AG04449 (cell line): ENCODE measurements at places on chromosomes 11 and 22.

- DNase-seq: peak; percentile 66
Measured at GRCh38 chr11:103420593-103420992, 311.4 kb downstream of the DYNC2H1 start.

- DNase-seq: no peak
Measured at GRCh38 chr22:33110562-33111163, 52.5 kb upstream of the SYN3 start.

DNA sequence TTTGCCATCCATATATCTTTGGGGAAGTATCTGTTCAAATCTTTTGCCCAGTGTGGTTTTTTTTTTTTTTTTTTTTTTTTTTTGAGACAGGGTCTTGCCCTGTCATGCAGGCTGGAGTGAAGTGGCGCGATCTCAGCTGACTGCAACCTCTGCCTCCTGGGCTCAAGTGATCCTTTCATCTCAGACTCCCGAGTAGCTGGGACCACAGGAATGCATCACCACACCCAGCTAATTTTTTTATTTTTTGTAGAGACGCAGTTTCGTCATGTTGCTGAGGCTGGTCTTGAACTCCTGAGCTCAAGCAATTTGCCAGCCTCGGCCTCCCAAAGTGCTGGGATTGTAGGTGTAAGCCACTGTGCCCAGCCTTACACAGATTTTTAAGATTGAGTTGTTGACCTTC, 4.8 kb upstream of the FAM118A start:
- DNase-seq: no peak

GRCh38 chr11:82210011-82210410, 523.7 kb downstream of the FAM181B start:
- DNase-seq: no peak

GRCh38 chr11:2857276-2857675, 28.3 kb downstream of the CDKN1C start:
- DNase-seq: no peak

GRCh38 chr11:105220121-105220520, 80.6 kb upstream of the CARD18 start:
- DNase-seq: no peak

- no peak for DNase-seq
Measured at GRCh38 chr11:73389134-73389525, 12.9 kb downstream of the RELT start.

GRCh38 chr11:15901790-15902189, 454.6 kb downstream of the SOX6 start:
- DNase-seq: no peak

- DNase-seq: no peak
Measured at GRCh38 chr22:29044657-29045176, 16.9 kb downstream of the C22orf31 start.

- peak; percentile 50 for DNase-seq
Measured at GRCh38 chr11:95505927-95506426, 275.0 kb upstream of the SESN3 start.

- no peak for DNase-seq
Measured at GRCh38 chr22:41799486-41800347, 762 bp upstream of the CCDC134 start.

GRCh38 chr22:35950262-35950661, 78.4 kb downstream of the RBFOX2 start:
- no peak for DNase-seq

DNA sequence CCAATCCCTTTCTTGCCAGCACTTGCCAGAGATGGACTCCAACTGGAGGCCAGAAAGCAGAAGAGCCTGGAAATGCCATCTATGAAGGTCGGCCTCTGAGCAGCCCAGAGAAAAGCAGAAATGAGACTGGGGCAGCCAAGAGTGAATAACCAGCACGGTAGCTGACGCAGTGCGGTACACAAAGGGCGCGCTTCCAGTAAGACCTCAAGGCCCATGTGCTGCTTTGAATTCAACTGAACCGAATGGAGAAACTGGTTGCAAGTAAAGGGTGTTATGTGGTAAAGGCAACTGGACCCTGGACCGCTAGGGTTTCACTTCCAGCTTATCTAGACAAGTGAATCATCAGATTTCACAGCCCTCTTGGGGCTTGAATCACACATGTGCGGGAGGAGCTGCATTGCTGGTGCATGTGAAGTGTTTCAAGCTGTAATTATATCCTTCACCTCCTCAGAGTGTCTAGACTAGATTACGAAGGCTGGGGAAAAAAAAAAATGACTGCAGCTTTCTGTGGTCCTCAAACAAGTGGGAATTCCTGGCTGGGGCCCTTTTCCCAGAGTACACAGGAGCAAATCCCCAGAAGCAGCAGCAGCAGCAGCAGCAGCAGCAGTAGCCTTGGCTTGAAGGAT, 128.9 kb downstream of the CCDC34 start:
- DNase-seq: peak; percentile 100

DNA sequence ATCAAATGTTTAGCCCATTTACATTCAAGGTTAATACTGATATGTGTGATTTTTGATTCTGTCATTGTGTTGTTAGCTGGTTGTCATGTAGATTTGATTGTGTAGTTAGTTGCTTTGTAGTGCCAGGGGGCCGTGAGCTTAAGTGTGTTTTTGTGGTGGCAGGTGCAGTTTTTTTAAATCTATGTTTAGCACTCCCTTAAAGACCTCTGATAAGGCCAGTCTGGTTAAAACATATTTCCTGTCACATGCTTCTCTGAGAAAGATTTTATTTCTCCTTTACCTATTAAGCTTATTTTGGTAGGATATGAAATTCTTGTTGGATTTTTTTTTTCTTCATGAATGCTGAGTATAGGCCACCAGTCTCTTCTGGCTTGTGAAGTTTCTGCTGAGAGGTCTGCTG, 540.6 kb downstream of the LUZP2 start:
- no peak for DNase-seq

GRCh38 chr11:78292109-78292803, 103.5 kb downstream of the USP35 start:
- no peak for DNase-seq

GRCh38 chr22:17104336-17104935, 16.7 kb downstream of the TMEM121B start:
- DNase-seq: no peak

GRCh38 chr11:77094841-77095365, 7.7 kb upstream of the OMP start:
- DNase-seq: no peak

DNA sequence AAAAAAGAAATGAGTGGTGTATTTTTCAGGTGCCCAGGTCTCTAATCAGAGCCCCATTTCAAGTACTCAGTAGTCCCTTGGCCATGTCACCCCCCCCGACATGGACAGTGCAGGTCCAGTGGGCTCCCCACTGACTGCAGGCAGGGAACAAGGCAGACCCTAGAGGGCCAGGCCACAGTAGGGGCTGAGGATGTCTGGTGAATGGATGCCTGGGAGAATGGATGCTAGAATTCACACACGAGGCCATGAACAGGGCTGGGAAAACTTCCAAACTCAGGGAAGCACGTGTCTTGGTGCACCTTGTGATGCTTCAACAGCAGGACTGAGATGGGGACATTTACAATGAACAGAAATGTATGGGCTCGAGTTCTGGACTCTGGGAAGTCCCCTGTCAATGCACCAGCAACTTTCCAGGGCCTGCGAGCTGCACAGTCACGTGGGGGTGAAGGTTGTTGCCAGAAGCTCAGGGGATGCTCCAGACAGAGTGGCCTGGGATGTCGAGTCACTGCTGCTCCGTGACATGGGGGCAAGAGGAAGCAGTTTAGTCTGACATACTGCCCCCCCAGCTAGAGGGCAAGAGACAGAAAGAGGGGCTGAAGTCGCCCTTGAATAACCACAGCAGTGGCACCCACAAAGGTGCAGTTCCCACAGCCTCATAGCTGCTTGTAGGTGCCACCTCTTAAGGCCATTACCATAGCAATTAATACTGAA, 3.1 kb downstream of the APOBEC3G start:
- no peak for DNase-seq

- no peak for DNase-seq
Measured at GRCh38 chr11:1532014-1532586, 40.0 kb downstream of the DUSP8 start.

DNA sequence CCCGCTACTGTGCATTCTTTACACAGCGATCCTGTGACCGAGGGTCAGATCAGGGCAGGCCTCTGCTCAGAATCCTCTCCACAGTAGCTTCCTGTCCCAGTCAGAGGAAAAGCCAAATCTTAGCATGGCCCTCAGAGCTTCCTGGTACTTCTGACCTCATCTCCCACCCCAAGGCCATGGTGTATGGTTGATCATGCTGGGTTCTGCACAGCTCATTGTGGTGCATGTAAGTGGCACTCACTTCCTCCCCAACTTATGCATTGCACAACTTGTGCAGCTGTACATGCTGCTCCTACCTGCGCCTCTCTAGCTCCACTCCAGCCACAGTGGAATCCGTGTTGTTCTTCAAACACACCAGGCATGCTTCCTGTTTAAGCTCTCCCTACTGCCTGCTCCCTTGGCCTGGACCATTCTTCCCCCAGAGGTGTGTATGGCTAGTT, 20.3 kb downstream of the BMAL1 start:
- DNase-seq: no peak

DNA sequence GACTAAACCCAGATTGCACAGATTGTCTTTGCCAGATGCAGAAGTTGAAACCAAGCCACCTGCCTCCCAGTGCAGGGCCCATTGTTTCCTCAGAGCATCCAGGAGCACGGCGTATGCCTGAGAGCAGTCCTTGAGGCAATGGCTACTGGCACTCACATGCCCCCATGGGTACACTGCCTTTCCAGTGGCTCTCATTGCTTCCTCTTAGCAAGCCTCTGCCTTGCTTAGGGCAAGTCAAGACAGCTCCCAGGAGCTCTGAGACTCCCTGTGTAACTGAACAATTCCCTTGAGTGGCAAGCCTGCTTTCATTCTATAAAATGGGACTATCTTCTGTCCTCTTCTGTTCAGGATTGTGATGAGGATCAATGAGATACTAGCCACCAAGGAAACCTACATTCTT, 4.1 kb downstream of the SYTL2 start:
- DNase-seq: no peak

GRCh38 chr22:17860220-17860965, 86.1 kb upstream of the BID start:
- no peak for DNase-seq

GRCh38 chr11:126354631-126355323, 709 bp upstream of the ST3GAL4 start:
- no peak for DNase-seq

DNA sequence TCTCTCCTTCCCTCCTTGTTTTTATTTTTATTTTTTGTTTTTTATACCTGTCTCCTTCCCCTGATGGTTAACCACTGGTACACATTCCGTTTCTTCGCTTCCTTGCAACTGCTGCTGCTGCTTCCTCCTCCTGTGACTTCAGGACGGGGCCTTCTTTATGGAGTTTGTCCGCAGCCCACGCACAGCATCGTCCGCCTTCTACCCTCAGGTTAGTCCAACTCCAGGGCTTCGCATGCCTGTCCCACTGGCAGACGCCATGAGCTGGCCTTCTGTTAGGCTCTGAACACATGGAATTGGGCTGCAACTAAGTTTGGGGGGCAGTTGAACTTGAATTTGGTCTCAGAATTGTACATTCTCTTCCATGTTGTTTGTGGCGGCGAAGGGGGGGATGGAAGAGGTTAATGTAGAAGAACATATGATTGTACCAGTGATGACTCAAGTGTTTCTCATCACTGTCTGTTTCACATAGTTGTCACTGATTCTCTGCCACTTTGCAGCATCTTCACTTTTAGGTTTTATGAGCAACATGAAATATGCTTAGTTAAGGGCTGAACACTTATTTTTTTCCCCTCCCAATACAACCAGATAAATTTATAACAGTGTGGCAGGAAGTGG, 83.0 kb upstream of the YWHAH start:
- DNase-seq: no peak

DNA sequence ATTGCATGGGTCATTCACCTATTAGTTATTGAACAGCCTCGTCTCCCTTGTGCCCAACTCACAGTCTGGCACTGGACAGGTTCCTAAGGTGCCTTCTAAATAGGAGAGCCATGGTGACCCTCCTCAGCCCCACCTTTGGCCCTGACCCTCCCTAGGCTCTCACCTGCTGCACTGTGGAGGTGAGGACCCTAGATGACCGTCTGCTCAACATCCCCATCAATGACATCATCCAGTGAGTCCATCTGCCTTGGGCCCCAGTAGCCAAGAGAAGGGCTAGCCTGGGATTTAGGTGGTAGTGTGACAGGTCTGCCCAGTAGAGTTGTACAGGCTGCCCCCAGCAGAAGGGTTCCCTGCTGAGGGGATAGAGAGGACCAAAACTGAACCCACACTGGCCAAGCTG, 13.6 kb downstream of the UCP2 start:
- no peak for DNase-seq
